ENCODE measurements at places on chromosomes 6 and 20. TPM values are rescaled to one million over a fixed set of nuclear protein-coding genes. Genes with fewer than 3 reads are reported as not detected.
A peak's percentile ranks its signal among the peaks of the same experiment; 100 is the strongest.

DNA sequence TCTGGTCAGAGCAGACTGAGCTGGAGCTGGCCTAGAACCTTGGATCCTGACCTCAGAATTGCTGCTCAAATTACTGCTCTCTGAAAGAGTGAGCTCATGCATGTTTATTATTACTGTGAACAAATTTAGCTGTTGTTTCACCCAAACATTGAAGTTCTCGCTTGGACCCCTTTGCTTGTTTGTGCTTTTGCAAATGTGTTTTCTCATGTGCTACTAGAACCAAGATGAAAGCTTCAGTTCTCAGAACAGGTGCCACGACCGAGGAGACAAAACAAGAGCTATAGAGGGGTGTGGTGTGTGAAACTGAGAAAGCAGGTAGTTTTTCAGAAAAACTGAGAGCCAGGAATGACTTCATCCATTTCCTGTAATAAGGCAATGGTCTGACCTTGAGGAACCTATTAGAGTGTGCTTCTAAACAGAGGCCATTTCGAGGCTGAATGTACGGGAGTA, 50.0 kb upstream of the ESR1 start:
- no peaks in the 10 kb centered on the region for H3K36me3 ChIP-seq
- H3K4me3 ChIP-seq: no peak overlapping the region
- peaks cover 1% of the 10 kb centered on the region for H3K27me3 ChIP-seq
- H3K4me1 ChIP-seq: no peaks in the 10 kb centered on the region
- no peak for DNase-seq
- no peak overlapping the region for H3K27ac ChIP-seq

- H3K36me3 ChIP-seq: no peaks in the 10 kb centered on the region
- peak overlapping the region; percentile 87 for H3K4me3 ChIP-seq
- H3K4me1 ChIP-seq: peaks cover 13% of the 10 kb centered on the region
- DNase-seq: no peak
Observed at GRCh38 chr20:38806855-38807655, 1.6 kb downstream of the PPP1R16B start.

- no peak for DNase-seq
- H3K27ac ChIP-seq: no peak overlapping the region
- H3K4me1 ChIP-seq: no peaks in the 10 kb centered on the region
- no peaks in the 10 kb centered on the region for H3K27me3 ChIP-seq
- H3K4me3 ChIP-seq: no peak overlapping the region
- H3K36me3 ChIP-seq: no peaks in the 10 kb centered on the region
Observed at GRCh38 chr6:87754828-87755227, 52.8 kb upstream of the AKIRIN2 start.

The LY6G5C gene
- 1.2 TPM for total RNA-seq

The CDH26 gene
- 1.7 TPM for total RNA-seq

The BNIP5 gene
- total RNA-seq: not detected

The RSPO3 gene
- not detected for total RNA-seq

The DLK2 gene
- 0.37 TPM for total RNA-seq
